ENCODE measurements at places on chromosomes 3 and 15. TPM values are rescaled to one million over a fixed set of nuclear protein-coding genes. Genes with fewer than 3 reads are reported as not detected.

EPHB3 gene
- 3.1 TPM for total RNA-seq

ATP2B2 gene
- not detected for total RNA-seq

OIP5 gene
- total RNA-seq: 3.3 TPM

GLDN gene
- not detected for total RNA-seq

LTF gene
- not detected for total RNA-seq

SGO1 gene
- 4.5 TPM for total RNA-seq

INSYN1 gene
- 0.31 TPM for total RNA-seq

BNC1 gene
- 15.0 TPM for total RNA-seq

SLC22A13 gene
- total RNA-seq: 0.15 TPM

Data from HFFc6 (cell line).